LNCaP clone FGC (cell line): ENCODE measurements at places on chromosomes 3 and 15.
A peak's percentile ranks its signal among the peaks of the same experiment; 100 is the strongest.

- DNase-seq: no peak
Measured at GRCh38 chr3:61805510-61806080, 244.2 kb downstream of the PTPRG start.

GRCh38 chr3:136750897-136751315 is 1.3 kb downstream of the STAG1 start:
- DNase-seq: no peak

DNA sequence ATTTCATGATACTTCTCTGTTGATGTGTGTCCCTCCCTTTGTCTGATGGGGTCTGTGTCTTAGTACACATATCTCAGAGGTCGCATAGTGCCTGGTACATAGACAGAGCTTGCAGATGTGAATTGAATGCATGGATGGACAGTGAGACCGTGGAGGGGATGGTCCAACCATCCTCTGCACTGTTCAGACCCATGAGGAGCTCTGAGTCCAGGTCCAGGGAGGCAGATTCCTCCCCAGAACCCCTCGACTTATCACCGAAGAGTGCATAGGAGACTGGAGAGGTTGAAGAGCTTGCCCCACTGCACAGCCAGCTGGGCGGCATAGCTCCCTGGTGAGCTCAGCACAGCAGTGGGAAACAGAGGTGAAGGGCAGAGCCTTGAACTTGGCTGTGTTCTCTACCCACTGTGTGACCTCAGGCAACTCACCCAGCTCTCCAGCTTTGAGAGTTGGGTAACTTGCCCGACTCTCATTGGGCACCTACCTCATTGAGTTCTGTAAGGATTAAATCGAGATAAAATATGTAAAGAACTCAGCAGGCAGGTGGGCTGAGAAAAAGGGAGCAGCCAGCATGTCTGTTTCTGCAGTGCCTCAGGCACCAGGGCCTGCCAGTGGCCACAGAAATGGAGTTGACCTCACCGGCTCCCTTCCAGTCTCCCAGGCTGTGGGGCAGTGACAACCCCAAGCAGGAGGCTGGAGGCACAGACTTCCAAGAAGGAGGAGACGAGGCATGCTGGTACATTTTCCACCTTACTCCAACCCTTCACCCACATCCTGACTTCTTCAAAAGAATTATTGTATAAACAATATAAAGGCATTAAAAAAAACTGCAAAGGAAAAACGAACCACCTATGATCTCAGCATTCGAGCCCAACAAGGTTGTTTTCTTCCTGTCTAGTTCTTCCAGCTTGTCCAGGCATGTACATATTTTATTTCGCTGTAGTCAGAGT is 54.1 kb upstream of the TFRC start:
- no peak for DNase-seq

DNA sequence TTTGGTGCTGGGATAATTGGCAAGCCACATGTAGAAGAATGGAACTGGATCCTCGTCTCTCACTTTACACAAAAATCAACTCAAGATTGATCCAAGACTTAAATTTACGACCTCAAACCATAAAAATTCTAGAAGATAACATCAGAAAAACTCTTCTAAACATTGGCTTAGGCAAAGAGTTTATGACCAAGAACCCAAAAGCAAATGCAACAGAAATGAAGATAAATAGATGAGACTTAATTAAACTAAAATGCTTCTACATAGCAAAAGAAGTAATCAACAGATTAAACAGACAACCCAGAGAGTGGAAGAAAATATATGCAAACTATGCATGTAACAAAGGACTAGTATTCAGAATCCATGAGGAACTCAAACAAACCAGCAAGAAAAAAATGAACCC is 80.1 kb downstream of the CLDN1 start:
- no peak for DNase-seq

DNA sequence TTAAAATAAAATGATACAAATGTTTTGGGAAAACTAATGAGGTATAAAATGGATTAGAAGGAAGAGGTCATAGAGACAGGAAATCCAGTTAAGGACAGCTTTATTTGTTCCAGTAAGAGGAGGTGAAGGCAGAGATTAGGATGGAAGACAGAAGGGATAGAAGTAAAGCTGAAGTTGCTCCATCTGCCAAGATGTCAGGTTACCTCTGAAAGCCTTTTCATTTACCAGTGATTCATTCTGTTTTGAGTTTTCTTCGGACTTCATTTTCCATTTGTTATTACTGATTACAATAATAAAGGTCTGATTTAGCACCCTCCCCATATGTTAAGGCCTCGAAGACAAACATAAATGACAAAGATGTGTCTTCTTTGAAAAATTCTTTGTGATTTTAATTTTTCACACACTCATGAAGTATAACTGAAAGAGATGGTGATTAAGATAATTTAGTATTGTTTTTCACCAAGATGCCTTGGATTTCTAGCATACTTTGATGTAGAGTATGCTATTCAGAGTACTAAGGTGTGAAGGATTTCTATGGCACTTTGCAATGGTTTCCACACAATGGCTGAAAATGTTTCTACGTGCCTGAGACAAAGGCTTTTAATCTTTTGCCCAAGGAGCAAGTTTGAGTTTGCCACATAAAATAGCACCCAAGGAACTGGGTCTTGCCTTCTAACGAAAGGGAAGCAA is 75.4 kb upstream of the PLAAT1 start:
- DNase-seq: no peak

- no peak for DNase-seq
Measured at GRCh38 chr15:66868918-66869317, 166.9 kb downstream of the SMAD6 start.

- no peak for DNase-seq
Measured at GRCh38 chr3:153438271-153438670, 276.2 kb downstream of the RAP2B start.

GRCh38 chr3:125165189-125165947 is 47.2 kb downstream of the SLC12A8 start:
- DNase-seq: no peak

GRCh38 chr3:128071771-128072453 is 19.7 kb downstream of the SEC61A1 start:
- no peak for DNase-seq

- DNase-seq: peak; percentile 96
Measured at GRCh38 chr3:113897373-113897777, 50.4 kb upstream of the ZDHHC23 start.

- no peak for DNase-seq
Measured at GRCh38 chr3:152973575-152973974, 138.6 kb downstream of the P2RY1 start.

- DNase-seq: no peak
Measured at GRCh38 chr15:36398212-36398611, 181.2 kb upstream of the CDIN1 start.

DNA sequence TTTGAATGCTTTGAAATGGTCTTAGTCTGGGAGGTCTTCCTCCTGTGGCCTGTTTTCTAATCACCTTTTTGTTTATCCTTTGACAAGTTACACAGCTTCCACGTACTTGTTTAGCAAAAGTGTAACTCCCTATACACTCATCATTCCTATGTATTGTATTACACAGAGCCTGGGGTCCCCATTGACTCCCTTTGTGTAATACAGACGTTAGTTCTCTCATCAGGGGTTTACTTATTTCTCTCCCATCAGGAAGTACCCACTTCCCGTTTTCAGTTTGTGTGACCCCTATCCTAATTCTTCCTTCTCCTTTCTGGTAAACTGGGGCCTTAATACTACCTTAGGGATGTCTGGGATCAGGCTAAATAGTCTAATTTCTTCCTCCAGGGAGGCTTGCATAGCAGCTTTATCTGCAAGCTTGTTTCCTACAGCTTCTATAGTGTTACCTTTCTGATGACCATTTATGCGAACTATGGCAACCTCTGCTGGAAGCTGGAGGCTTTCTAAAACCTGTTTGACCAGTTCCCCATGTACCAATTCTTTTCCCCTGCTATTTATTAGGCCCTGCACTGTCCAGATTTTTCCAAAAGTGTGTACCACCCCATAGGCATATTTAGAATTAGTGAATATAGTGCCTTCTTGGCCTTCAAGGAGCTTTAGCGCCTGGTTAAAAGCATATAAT is 22.4 kb downstream of the ARL8B start:
- peak; percentile 62 for DNase-seq

DNA sequence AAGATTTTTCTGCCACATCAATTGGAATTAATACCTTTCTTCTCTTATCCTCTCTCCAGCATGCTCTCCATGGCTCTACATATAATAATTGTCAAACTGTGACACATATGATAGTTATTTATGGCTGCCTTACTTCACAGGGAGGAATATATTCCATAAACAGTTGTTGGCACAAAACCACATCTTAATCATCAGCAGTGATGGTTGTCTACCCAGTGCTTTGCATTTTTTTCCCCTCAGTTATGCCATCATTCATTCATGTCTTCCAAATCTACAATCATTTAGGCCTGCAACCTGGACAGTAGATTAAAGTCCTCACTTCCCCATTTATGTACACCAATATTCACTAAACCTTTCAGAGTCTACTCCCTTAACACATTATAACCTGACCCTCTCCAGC is 107.7 kb downstream of the THRB start:
- no peak for DNase-seq

DNA sequence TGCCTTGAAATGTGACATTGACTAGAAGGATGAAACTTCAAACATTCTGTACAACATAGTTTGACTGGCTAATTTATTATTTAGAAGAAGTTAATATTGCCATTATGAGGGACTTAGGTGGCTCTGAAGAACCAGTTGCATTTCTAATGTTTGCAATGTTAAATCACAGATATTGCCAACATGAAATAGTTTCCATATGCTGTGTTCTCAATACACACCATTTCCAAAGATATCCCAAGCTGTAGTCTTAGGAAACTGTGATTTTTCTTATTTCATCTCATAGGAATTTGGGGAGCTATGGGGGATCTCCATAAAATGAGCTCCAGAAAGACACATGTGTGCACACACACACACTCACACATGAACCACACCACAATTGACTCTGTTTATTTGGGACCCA is 36.3 kb downstream of the ALG1L2 start:
- no peak for DNase-seq
